Activated CD4-positive, alpha-beta memory T cell treated with anti-CD3 and anti-CD28 coated beads, Interleukin-2, amount 10 ng/mL, durations not matched to agents 7 days and 5 days (primary cell): ENCODE measurements at places on chromosomes 4 and X.

- DNase-seq: no peak
Observed at GRCh38 chr4:108191269-108191914, 22.7 kb upstream of the LEF1 start.

GRCh38 chrX:122047261-122047660 is 999.9 kb downstream of the GLUD2 start:
- DNase-seq: no peak

DNA sequence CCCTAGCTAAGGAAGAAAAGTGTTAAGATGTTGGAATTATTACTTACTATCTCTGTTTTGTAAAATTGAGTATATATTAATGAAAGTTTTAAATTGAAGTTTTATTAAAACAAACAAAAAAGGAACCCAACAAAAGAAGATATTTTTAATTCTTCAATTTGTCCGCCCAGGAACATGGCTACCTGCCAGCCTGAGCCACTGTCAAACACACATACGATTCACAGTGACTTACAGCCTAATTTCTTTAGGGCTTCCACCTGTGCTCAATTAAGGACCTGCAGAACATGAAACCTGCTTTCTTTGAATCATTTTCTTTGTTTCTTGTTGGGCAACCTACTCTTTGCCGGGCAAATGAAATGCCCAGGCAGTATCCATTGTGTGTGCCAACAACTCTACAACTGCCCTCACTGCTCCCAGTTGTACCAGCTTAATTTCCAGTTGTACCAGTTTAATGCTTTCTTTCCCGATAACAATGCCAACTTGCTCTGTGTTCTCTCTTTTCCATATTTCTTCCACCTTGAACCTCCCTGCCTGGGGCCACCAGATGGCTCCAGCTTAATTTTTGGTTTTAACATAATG is 181.7 kb downstream of the GBA3 start:
- DNase-seq: no peak

DNA sequence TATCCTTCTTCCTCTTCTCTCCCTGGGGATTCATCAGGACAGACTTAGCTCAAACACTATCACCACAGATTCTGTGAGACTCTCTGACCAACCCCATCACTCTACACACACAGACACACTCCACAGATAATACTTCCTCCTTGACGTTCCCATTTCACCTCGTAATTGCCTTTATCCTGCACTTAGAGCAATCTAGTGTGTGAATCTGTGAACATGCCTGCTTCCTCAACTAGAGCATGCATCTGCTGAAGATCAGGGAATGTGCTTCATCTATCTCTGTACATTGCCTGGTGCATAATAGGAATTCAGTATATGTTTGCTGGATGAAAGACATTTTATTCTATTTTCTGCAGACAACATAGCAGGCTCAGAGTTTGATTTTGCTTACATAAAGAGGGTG is 25.1 kb upstream of the HS6ST2 start:
- no peak for DNase-seq

DNA sequence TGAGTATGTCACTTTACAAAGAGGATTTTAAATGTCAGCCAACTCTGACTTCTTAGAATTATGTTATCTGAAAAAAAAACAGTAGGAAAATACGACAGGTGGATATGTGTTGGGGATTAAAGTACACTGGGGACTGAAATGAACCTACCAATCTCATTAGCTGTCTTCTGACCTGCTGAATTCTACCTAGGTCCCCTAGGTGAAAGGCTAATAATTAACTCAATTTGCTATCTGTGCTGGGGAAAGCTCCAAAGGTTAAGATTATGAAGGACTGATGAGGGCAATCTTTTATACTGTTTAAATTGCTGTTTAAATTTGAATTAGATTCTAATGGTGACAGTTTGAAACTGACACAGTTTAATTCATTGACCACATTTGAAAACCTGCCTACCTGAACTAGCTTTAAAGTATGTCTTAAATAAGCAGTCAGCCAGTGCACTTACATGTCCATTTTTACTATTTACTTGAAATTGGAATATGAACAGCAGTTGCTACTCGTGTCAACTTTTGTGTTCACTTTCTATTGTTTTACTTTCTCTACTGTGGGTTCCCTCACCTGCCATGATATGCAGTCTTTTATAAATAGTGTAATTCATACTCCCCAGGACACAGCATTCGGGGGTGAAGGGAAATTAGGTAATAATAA is 977.3 kb downstream of the C4orf33 start:
- DNase-seq: no peak

GRCh38 chr4:101871962-101872676 is 81.6 kb downstream of the BANK1 start:
- DNase-seq: no peak

DNA sequence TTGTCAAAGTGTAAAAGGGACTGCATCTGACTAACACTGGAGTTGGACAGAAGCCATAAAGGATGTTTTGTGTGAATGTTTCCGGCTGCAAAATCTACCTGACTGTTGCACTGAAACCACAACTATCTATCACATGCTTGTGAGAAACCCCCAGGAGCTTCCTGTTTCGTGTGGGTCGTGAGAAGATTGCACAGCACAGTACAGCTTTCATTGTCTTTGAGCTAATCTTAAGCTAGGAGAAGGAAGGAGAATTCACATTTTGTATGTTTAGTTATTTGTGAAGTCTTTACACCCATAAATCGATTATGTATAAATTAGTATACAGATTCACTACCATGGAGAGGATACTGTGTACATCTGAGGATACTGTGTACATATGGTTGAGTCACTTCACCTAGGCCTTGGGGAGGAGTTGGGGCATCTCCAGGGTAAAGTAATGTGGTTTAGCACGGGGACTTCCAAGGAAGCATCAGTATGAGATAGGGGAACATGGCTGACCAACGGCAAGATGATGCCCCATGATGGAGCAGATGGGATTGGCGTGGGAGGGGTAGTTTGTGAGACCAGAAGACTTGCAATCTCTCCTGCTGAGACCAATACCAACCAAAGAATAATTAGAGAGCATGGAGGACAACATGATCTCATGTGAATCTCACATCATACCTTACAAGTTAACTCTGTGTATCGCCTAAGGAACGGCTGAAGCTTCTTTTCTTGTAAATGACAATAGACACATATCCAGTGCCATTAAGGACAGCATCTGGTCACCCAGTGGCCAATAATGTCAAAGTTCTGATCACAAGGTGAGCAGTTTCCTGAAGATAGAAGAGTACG is 43.1 kb upstream of the FAM9C start:
- peak; percentile 68 for DNase-seq

DNA sequence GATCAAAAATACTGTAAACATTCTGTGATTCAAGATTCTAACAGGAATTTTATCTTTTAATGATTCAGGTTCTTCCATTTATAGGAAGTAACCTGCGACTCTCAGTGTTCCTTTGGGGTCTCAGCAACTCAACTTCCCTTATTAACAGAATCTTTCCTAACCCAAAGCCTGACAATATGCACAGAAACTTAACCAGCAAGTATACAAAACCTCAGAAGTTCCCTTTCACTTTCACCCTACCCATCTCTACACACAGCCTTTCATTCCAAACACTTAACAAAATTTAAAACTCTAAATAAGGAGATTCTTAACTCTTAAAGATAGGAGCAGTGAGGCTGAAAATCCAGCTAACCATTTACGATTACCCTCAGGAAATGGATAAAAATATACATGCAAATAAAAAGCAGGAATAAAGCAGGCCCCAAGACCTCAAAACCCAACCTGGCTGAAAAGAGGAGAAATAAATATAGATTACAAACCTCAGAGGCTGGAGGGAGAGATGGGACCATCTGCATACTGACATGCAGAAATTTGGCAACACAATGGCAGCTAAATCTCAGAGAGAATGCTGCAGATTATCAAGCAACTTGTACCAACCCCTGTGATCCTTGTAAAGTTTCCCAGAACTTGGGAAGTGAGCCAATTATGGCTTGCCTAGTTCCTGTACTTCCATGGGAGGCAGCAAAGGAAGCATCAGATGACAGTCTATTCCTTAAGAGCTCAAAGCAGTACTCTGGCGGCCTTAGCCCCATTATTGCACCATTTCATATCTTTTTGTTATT is 101.0 kb downstream of the ATP11C start:
- no peak for DNase-seq

- no peak for DNase-seq
Observed at GRCh38 chr4:10582951-10583350, 101.6 kb downstream of the CLNK start.

- DNase-seq: no peak
Observed at GRCh38 chr4:988726-989721, 2.2 kb downstream of the IDUA start.

DNA sequence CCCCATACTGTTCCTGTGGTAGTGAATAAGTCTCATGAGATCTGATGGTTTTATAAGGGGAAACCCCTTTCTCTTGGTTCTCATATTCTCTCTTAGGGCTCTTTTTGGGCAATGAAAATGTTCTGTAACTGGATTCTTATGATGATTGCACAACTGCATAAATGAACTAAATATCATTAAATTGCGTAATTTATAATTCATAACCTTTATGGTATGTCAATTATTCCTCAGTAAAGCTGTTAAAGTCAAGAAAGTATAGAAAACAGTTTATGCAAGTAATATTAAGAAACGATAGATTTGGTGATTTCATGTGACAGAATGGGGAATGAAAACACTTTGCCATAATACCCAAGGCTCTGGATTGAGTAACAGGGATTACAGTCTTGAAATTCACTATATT is 33.5 kb upstream of the SPANXD start:
- DNase-seq: no peak

DNA sequence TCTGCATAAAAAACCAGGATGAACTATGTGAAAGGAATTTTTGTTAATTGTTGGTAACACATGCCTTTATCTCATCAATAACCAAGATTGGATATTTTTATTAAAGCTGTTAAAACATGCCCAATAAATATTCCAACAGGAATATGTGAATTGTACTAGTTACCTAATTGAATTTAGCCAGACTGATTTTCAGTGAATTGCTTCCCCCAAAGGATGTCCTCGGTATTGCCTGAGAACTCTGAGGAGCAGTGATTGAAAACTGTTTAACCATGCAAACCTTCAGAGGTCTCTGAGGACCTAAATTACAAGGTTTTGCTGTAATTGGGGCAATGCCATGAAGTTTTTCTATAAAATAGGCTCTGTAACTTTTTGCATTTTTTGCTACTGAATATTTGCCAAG is 66.6 kb downstream of the BLTP1 start:
- no peak for DNase-seq

GRCh38 chr4:99723612-99724011 is 66.0 kb upstream of the C4orf54 start:
- no peak for DNase-seq

DNA sequence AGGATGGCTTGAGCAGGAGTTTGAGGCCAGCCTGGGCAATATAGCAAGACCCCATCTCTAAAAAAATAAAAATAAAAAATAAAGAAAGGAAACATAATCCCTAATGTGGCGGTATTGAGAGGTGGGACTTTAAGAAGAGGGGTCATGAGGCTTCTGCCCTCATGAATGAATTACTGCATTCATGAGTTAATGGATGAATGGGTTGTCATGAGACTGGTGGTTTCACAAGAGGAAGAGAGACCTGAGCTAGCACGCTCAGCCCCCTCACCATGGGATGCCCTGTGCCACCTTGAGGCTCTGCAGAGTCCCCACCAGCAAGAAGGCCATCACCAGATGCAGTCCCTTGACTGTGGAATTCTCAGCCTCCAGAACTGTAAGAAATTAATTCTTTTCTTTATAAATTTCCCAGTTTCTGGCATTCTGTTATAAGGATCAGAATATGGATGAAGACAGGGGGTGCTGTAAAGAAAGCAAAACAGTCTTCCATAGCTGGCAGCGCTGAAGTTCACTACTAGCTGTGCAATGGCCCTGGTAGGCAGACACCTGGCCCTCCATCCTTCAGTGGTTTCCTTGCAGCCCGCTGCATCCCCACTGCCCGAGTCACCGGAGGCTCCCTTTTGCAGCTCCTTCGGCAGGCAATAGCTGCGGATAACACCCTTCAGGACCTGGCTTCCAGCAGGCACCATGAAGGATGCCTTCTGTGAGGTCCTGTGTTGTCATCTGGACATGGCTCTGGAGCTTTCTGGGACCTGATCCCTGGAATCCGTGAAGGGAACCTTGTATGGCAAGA is 44.8 kb upstream of the NSG1 start:
- DNase-seq: no peak

DNA sequence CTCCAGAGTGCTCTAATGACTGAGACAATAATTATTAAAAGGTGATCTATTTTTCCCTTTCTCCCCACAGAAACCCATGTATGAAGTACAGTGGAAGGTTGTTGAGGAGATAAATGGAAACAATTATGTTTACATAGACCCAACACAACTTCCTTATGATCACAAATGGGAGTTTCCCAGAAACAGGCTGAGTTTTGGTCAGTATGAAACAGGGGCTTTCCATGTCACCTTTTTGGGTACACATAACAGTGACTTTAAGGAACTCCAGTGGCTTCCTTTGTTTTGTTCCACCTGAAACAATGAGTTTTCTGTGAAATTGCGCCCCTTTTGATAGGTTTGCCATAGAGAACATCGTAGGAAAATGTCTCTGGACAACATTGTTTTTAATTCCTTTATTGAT is 69.6 kb downstream of the KIT start:
- no peak for DNase-seq

GRCh38 chr4:149738156-149738555 is 77.5 kb downstream of the IQCM start:
- no peak for DNase-seq

GRCh38 chr4:168139336-168139735 is 47.0 kb downstream of the ANXA10 start:
- DNase-seq: no peak

DNA sequence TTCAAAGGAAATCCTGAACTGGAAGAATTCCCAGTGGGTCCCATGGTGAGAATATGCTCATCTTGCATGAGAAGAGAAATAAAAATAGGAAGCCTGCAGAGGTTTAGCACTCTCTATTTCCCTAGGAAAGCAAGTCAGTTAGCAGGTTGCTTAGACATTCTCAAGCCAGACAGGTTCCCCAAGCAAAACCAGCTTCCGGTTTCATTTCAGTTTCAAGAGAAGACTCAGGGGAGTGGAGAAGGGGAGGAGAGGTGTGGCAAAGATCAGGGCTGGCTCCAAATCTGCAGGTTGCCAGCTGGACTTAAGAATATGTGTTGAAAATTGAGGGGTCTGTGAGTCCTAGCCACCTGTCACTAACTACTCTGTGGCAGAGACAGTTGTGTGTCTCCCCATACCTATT is 107.5 kb downstream of the CLNK start:
- no peak for DNase-seq

DNA sequence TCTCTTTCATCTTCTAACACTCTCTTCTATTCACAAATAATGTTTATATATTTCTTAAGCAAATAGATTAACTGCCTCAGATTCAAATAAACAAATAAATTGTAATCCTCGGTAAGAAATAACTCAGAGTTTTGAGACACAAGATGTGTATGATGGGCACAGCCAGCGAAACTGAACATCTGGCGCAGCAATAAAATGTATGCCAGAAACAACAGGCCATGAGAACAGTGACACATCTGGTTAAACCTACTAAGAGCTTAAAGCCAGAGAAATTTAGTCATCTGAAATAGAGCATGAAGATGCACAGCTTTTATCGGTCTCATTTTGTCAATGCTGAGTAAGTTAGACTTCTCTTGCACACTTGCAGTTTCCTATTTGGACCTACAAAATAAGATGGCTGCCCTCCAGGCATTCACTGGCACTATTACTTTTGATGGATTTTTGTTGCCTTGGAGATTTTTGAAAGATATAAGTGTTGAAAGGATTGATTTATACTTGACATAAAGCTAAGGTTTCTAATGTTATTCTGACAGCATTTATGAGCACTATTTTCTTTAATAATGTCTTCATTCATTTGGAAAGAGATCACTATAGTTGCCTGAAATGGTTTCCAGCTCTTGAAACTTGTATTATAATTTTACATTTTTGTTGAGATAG is 1444.0 kb downstream of the PCDH18 start:
- no peak for DNase-seq
